K562 (cell line): ENCODE measurements at places on chromosomes 6 and 20.

GRCh38 chr20:58011947-58012610 is 216.4 kb downstream of the ANKRD60 start:
- no peak for DNase-seq

DNA sequence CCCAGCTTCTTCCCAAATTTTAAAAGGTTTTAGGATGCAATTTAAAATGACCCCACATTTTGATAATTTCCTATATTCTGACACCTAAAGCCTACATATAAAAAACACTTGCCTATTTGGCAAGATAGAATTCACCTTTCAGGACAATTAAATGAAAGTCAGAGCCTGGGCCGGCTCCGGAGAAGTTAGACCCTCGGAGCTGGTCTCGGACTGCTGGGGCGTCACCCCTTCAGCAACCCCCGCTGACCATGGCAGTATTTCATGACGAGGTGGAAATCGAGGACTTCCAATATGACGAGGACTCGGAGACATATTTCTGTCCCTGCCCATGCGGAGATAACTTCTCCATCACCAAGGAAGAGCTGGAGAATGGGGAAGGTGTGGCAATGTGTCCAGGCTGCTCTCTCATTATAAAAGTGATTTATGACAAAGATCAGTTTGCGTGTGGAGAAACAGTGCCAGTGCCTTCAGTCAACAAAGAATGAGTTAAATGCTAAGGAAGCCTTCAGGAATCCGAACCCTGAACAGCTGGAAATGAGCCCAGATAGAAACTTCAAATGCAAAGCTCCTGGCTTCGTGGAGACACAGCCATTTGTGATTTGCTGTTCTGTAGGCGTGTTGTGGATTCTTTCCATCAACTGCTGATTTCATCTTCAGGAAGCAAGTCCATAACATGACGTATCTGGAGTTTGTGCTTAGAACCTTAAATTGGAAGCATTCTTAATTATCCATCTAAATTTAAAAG is 16.0 kb downstream of the TCFL5 start:
- no peak for DNase-seq

GRCh38 chr20:24662322-24662721 is 192.9 kb downstream of the SYNDIG1 start:
- no peak for DNase-seq

GRCh38 chr20:44231713-44232468 is 15.2 kb upstream of the GDAP1L1 start:
- no peak for DNase-seq

- DNase-seq = peak; percentile 67
These were observed 34.2 kb upstream of the B4GALT5 start for GRCh38 chr20:49747707-49748524.

- DNase-seq = no peak
These were observed 490.9 kb upstream of the JARID2 start for GRCh38 chr6:14754751-14755513.
